ENCODE measurements at places on chromosomes 2 and 18.

DNA sequence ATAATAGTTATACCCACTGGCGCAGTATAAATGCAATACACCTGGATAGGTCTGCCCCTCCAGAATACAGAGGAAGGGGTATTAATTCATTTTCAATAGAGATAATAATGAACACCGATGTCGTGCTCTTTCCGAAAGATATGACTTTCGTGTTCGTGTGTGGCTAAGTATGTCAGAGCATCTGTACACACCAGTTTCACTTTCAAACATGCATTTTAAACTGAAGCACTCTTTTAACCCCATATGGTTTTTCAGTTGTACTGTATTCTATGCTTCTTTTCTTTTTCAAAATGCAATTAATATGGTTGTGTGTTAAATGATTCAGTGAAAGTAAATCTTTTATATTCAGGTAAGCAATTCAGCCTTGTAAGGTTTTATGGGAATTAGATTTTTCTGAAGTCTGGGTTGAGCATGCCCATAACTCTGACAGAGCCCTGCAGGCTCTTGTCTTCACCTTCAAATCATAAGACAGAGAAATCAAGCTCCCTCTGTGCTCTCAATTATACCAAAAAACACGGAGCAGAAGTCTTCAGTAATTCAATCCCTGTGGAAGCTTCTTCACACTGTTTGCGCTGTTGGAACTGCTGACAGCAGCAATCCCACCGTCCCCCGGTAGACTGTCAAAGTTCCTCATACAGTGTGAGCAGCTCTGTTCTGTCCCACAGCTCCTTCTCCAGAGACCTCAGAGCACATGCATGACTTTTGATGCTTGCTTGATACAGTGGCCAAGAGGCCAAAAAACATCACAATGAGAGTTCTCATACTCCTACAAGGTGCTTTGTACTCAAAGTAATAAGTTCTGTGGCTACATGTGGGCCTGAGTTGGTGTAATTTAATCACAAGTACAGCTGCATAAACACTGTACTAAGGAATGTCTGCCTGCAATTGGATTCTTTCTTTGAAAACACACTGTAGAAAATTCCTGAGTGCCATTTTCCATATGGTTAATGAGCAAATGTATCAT is 186.8 kb downstream of the ZNF521 start:
- DNase-seq = peak; percentile 65

GRCh38 chr18:47944972-47945852 is 14.8 kb upstream of the SMAD2 start:
- no peak for DNase-seq

DNA sequence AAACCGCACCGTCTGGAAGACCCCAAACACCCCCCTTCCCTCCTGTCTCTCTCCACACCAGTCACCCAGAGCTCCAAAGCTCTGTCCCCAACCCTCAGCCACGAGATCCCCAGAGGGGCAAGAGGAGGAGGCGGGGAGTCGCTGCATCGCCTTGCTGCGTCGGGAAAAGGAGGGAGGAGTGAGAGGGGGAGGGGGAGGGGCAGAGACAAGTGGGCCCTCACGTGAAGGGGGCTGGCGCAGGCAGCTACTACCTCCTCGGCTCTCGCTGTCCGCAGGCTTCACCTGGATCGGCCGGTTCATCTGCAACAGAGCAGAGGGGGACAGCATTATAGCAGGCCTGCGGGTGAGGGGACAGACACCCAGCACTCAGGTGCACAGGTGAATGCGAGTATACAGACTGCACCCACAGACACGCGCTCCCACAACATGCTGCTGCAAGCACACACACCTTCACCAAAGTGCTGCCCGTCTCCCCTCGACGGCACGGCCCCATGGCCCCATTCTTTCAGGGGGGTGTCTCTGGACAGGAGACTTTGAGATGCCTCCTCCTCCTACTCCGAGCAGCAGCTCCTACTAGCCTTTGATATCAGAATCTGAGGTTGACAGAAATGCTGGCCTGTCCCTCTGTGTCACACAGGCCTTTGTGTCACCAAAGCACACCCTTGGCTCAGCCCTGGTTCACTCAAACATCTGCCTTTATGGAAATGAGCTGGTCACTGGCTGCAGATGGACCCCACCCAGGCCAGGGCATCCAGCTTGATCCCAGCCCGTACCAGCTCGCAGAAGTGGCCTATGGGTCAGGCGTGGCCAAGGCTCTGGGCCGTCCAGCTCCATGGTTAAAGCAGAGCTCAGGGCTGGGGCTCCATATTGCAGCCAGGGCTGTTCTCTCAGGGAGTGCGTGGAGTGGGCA is 243.8 kb downstream of the CELF4 start:
- DNase-seq = no peak

GRCh38 chr18:22026889-22027288 is 142.5 kb upstream of the GATA6 start:
- DNase-seq = peak; percentile 55

DNA sequence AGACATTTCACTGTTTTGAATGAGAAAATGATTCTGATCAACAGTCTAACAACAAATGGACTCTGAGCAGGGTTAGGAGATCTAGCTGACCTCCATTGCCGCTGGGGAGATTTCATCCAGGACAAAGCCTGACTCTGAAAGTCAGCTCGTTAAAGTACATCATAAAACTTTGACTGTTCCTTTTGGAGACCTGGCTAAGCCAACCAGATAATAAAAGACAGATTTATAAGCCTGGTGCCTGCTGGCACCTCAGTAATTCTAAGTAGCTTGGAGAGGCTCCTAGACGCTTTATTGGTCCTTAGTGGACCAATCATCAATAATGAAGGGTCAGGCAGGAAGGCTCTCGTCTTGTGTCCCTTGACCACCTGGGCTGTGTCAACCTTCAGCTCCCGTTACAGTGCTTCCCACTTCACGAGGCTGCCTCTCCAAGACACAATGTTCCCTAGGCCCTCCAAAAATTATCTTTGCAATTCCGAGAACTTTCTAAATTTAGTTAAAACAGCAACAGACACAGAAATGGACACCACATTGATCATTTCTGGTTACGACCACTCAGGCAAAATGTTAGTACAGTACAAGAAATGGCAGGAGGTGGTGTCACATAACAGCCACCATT is 47.9 kb upstream of the PMAIP1 start:
- peak; percentile 31 for DNase-seq

GRCh38 chr18:46641917-46642316 is 15.1 kb downstream of the LOXHD1 start:
- DNase-seq = no peak

- DNase-seq = no peak
Observed at GRCh38 chr18:61076986-61077385, 256.2 kb upstream of the CDH20 start.

DNA sequence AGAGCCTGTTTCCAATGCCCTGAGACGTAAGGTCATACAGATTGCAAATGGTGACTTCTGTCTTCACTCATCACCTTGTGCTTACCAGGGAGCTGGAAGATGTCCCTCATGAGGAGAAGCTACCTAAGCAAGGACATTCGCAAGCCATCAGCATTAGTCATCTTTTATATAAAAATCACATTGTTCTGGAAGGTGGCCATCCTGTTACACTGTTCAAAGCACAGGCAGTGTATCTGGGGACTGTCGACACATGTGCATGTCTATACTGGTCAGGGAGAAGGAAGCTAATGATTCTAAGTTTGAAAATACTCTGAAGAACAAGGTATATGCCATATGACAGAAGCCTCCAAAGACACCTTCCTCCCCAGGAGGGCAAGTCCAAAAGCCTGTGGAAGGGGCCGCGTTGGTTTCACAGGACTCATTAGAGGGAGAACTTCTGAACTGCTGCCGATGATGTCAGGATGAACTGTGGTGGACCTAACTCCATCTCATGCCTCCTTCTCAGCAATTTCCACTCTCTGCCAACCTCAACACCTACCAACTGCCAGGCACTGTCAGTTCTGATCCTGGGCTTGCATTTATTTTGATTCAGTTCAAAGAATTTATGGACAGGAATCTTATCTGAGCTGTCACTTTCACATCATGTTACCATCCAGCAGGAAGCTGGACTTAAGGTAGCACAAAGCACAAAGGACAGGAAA is 39.4 kb downstream of the DNER start:
- no peak for DNase-seq

GRCh38 chr2:37192551-37192950 is 3.7 kb upstream of the CEBPZOS start:
- no peak for DNase-seq

GRCh38 chr2:55961318-55961911 is 37.8 kb upstream of the EFEMP1 start:
- peak; percentile 47 for DNase-seq

GRCh38 chr18:54532222-54532621 is 58.8 kb upstream of the DYNAP start:
- DNase-seq = no peak

DNA sequence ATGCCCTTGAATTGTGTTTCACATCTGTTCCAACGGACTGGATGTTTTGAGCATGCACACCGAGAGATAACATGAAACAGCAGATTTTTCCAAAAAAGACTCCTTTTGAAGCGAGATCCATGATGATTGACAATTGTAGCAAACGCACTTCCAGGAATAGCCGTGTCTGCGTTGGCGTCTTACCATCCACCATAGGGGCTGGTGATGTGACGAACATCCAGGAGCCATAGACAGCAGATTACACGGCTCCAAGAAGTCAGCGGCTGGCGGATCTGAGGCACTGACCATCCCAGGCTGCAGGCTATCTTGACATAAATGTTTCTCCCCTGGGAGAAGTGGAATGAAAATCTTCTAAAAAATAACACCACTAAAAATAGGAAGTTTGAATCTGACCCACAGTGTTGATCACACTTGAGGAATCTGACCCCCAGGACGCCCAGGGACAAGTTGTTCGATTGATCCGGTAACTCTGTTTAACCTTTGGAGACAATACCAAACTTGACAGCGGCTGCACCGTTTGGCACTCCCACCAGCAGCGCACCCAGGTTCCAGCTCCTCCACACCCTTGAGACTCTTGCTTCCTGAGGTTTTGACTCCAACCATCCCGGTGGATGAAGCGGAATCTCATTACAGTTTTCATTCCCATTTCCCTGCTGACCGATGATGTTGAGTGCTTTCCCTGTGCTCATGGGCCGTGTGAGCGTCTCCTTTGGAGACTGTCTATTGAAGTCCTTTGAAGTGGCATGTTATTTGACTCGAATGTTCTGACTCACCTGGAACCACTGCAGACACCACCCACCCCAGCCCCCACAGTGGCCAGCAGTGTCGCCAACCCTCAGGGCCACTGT is 140.0 kb upstream of the GPC1 start:
- no peak for DNase-seq

- DNase-seq = no peak
Observed at GRCh38 chr18:8825273-8825672, 119.9 kb downstream of the MTCL1 start.

DNA sequence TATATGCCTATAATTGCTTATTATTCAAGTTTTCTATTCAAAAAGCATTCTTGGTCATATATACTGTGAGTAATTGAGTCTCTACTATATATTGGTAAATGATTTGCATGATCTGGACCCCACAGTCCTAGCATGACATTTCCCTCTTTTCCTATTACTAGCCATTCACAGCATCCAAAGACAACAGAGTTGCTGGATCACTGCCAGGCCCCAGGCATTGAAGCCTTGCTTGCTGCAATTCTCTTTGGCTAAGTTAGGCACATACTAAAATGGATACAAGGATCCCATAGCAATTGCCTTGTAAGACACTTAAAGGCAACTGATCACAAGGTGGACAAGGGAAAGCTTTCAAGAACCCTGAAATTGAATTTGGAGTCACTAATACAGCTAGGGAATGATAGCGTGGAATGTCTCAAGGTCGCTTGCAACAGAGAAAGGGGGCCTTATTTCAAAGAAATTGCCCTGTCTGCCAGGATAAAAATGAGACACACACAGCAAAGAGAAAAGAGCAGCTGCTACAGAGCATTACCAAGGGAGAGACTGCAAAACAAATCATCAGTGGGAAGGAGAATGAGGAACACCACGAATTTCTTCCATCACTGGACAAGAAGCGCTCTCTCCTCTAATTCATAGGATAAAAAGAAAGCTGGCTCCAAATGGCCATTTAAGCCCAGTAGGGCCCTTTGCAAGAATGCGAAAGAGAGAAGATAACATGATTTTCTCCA is 77.1 kb upstream of the EPHA4 start:
- no peak for DNase-seq

DNA sequence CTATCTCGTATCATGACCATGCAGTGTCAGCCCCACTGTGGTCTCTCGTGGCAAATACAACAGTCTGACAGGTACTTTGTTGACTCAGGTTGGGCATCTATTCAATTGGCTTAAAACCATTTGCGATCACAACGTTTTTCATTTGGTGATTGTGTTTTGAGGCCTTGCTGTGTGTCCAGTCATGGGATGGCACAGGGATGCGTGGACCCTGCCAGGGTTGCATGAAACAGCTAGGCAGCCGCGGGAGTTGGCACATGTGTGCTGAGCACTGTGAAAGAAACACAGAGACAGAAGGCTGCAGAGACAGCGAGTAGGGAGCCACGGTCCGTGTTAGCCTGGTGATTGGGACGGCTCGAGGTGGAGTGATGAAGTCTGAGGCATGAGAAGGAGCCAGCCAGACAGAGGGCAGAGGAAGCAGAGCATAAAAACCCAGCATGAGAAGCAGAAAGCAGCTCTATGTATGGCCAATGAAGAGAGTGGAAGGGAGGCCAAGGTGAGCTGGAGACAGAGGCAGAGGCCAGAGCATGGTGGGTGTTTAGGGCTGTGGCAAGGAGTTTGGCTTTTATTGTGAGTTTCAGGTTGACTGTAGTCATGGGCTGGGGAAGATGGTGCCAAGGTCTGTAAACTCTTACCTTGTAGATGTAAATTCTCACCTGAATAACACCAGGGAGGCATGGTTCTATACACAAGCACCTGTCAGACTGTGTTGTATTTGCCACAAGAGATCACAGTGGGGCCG is 31.8 kb upstream of the IL1R1 start:
- DNase-seq = no peak

GRCh38 chr2:238714038-238714528 is 133.8 kb upstream of the TWIST2 start:
- DNase-seq = no peak

- DNase-seq = no peak
Observed at GRCh38 chr2:83573060-83573459, 886.0 kb downstream of the SUCLG1 start.

DNA sequence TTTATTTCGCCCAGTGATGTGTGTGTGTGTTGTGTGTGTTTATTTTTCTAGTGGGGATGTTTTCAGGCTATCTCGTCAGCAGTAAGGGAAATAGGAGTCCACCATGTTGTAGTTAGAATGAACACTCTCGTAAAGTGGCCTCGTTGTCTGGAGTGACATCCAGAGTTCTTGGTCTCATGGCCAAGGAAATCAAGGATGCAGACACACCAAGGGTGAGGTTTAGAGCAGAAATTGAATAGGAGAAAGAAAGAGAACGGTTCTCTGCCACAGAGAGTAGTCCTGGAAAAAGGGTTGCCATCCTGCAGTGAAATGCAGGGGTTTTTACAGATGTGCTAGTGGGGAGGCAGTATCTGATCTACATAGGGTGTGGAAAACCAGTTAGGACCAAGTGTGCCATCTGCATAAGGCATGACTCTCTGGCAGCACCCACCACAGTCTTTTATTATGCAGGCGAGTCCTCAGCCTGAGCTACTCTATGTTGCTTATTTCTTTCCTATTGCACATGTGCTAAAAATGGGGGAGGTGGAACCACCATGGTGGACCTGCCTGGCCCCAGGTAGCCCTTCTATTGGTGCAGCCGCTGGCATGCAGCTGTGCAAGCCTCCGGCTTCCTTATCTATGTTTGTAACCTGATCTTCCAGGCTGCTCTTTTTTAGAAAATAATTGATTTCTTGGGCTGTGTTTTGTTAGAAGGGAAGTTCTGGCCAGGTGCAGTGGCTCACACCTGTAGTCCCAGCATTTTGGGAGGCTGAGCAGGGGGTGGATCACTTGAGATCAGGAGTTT is 23.2 kb downstream of the RALB start:
- DNase-seq = no peak

- no peak for DNase-seq
Observed at GRCh38 chr2:237210297-237210696, 124.6 kb downstream of the COPS8 start.

All from NCI-H524 (cell line).